Activated CD4-positive, alpha-beta T cell treated with anti-CD3 and anti-CD28 coated beads, Interleukin-2, amount 10 ng/mL, durations not matched to agents 7 days and 5 days (primary cell): ENCODE measurements at places on chromosomes 6 and 20.
A peak's percentile ranks its signal among the peaks of the same experiment; 100 is the strongest.

DNA sequence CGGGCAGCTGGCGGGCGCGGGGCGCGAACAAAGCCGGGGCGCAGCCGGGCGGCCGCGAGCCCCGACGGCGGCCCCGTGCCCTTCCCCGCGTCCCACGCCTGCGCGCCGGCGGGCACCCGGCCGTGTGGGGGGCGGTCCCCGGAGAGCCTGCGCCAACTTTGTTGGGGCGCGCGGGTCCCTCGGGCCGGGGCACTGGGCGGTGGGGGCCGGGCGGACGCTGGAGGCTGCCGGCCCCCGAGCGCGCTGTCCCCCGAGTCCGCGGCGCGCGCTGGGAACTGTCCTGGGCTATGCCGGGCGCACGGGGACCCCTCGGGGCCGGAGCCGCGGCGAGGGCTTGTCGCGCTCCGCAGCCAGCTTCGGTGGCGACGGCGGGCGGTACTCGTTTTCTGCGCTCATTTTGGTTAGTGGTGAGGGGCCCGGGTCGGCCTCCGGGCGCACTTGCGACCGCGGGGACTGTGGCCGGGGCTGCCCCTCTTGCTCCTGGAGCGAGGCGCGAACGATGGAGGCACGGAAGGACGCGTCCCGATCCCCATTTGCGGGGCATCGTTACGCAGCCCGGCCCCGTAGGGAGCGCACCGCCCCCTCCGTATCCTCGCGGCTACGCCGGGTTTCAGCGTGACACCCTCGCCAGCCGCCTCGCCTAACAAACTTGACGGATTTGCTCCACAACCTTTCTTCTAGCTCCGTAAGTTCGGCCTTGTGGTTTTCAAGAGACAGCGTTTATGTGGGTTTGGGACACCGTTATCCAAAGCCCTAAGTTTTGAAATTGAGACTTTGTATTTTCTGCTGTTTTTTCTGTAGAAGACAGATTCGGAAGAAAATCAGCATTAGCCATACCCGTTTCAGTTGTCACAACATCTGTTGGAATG, 622 bp downstream of the SS18L1 start:
- peak; percentile 60 for DNase-seq

- no peak for DNase-seq
These were observed 548 bp upstream of the HLA-DRA start for GRCh38 chr6:32439139-32439538.

GRCh38 chr20:24961384-24962181, 12.5 kb downstream of the CST7 start:
- DNase-seq, result no peak

- DNase-seq, result no peak
These were observed 277.1 kb upstream of the EYS start for GRCh38 chr6:65984089-65984488.

DNA sequence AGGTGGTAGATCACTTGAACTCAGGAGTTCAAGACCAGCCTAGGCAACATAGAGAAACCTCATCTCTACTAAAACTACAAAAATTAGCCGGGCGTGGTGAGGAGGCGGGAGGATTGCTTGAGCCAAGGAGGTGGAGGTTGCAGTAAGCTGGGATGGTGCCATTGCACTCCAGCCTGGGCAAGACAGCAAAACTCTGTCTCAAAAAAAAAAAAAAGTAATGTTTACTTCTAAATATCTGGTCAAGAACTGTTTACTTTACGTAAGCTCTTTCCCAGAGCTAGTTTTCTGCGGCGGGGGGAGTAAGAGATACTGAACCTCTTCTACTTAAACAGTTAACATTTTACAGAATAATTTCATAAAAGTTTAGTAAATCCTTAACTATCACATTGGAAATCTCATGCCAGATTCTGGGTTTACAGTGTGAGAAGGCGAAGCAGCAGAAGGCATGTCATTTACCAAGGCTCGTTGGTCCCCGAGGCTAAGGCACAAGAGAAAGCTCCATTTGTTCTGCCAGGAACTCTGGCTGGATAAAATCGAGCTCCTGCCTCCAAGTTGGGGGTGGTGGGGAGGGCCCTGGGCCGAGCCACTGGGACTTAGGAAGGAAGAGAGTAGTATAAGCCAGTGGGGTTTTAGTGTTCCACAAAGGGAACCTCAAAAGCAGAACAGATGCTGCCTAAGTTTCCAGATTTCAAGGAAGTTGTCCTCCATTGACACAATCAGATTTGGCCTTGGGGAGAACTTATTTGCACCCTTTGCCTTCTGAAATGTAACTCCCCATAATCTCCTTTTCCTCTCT, 41.7 kb downstream of the ARFGEF2 start:
- no peak for DNase-seq

GRCh38 chr20:2108987-2109386, 7.4 kb downstream of the STK35 start:
- no peak for DNase-seq

DNA sequence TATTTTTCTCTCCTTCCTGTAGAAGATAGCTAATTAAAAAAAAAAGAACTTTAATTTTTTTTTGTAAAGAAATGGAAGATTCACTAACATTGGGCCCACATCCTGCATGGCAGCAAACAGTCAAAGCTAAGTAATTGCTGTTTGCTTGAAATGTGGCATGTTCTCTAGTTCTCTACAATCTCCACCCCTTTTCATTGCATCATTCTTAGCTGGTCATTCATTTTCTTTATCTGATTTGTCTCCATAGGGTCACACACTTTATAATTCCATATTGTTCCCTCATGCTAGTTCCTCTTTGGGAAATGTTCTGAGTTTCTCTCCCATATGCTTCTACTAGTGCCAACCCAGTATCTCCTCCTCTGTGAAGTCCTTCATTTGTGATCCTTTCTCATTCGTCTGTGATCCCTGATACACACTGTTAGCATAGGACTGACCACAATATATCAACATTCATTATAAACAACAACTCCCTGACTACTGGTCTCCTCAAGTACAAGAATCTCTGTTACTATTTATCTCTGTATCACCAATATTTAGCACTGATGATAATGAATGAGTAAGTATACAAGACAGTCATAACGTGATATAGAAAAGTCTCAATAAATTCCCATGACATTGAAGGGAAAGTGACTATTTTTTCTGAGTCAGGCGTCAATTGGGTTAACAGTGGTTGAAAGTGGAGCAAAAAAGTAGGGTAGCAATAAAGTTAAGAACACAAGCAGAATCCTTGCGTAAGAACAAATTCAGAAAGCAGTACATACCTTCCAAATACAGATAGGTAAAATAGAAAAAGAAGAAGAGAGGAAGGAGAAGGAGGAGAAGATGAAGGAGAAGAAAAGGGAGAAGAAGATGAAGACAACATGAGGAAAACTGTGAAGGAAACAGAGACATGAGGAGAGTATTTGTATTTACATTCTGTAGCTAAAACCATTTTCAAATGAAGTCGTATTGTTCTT, 33.2 kb upstream of the MYB start:
- DNase-seq, result no peak

DNA sequence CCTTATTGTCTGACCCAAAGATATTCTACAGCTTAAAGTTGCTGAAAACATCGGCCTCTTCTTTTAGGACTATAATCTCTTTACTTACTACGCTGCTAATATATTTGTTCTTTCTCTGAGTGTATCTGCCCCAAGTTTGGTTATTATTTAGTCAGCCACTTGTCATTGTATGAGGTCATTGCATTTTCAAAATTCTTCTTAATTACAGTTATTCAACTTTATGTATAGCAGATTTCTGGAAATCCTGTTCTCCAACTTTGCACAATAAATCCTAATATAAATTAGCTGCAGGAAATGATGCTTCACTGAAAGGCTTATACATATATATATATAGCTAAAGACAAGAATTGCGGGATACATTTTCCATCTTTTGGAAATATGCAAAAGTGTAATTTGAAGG, 88.5 kb upstream of the HIVEP1 start:
- no peak for DNase-seq

DNA sequence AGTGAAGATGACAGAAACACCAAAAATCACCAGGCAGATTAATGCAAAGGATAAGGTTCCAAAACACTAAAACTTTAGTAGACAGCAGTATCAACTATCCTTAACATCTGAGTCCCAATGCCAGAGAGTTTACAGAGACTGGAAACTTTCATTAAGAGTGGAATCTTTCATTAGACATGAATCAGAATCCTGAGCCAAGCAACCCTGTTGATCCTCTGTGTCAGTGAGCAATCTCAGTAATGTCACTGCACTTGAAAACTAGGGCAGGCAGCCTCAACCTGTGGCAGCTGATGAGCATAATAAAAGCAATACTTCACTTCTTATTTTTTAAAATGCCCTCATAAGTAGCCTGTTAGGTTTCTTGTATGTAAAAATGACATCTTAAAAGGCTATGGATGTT, 252.8 kb upstream of the PLN start:
- no peak for DNase-seq

DNA sequence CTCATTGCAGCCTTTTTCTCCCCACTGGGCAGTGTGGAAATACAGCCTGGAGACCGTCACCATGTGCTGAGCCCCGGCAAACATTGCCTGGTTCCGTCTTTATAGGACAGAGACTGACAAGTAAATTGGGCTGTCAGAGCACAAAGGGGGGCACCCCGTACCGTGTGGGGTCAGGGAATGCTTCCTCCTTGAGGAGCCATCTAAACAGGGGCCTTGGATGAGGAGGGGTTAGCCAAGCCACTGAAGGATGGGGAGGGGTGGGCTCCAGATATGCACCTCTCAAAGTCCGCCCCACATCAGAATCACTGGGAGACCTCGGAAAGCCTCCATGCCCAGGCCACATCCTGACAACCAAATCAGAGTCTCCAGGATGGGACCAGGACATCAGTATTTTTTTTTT, 73.9 kb downstream of the NFATC2 start:
- no peak for DNase-seq

DNA sequence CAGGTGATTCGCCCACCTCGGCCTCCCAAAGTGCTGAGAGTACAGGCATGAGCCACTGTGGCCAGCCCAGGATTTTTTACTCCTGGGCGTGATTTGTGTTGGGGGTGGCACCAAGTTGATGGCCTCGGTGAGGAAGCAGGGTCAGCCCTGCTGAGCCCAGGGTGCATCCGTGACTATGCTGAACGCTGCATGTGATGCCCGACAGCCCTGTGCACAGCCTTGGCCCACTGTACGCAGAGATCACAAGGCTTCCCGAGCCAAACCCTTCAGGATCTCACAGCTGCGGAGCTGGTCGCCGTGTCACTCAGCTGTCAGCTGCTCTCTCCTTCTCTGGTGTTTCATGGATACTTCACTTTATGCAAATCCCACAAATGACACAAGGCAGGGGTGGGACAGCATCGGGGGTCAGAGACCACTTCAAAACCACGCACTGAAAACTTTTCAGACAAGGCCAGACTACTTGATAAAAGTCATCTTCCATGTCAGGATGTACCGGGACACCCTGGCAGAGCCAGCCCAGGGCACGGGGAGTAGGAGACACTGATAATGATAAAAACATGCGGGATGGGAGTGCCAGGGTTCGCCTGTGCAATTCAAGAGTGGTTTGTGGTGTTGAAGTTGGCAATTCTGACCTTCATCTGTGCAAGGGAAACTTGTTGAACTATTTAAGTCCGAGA, 31.2 kb upstream of the RPS6KA2 start:
- no peak for DNase-seq
